ENCODE measurements at places on chromosomes 12 and 14.

DNA sequence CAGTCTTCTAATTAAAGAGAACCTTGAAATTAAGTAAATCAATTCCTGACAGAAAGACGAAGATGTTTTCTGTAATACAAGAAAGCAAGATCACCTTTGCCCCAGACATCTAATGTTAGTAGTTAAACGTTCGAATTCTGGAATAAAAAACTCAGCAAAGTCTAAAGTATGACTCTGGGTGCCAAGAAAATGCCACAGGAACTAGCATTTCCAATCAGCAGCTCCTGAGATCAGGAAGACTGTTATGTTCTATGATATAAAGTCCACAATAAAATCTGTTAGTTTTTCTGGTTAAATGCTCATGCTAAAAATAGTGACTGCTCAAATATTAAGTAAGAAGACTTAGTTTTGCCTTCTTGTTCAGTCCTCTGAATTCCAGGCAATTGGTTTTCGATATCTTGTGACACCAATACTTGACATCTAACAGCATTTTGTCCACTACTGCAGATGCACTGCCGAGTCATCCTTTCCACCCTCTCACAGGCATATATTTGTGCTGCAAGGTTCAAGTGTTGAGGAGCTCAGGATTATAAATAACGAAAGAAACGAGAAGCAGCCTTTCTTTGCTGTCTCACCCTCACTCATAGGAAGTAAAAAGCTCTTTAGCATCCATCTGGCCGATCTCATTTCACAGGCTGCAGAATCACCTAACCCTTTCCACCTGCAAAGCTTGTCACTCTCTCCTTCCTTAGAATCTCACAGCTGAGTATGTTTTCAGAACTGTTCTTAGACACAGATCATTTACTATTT is 32.0 kb downstream of the SSH1 start:
- no peak for DNase-seq

DNA sequence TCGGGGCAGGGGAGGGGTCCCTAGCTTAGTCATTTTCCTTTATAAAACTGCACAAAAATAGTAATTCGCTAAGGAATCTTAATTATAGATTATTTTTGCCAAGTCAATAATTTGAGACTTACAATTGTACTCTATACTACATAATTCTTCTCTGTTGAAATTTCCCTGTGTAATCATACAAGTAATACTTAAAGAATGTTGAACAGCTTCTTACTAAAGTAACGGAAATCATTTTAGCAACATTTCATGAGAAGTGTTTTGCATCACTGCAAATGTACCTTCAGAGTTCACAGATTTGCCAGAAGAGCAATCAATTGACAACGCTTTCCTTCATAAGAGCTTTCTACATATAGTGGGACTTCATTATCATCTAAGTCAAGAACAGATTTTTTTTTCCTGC is 7.9 kb upstream of the GNG2 start:
- DNase-seq, result no peak

- DNase-seq, result no peak
Measured at GRCh38 chr12:88435334-88436076, 144.8 kb downstream of the KITLG start.

DNA sequence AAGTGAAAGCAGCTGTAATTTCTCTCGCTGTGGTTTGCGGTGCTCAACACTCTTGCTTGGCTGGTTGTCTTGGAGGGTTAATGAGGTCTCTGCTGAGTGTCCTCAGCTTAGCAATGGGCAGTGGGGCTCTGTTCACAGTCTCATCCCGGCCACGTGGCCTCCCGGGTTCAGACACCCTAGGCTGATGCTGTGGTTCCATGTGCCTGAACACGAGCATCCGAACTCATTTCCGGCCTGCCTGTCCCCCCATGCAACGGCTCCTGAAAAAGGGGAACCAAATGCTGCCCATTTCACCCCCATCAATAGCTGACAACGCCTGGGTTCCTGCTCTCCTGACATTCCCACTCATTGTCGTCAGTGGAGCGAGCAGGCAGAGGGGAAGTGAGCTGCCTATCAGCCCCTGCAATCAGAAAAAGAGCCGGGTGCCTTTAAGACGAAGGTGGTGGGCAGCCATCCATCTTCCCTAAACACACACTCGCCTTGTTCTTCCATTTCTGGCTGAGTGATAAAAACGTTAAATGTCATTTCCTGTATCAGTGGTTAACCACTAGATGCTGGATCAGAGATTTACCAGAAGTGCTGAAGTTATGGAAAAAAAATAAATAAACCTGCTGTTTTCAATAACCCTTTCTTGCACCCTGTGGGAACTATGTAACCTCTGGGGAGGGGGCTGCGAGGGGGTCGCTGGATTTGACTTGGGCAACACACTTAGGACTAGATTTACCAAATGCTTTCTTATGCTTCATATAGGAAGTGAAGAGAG is 60.3 kb upstream of the BCL2L14 start:
- DNase-seq, result no peak

GRCh38 chr12:116426391-116427136 is 132.6 kb upstream of the MAP1LC3B2 start:
- no peak for DNase-seq

DNA sequence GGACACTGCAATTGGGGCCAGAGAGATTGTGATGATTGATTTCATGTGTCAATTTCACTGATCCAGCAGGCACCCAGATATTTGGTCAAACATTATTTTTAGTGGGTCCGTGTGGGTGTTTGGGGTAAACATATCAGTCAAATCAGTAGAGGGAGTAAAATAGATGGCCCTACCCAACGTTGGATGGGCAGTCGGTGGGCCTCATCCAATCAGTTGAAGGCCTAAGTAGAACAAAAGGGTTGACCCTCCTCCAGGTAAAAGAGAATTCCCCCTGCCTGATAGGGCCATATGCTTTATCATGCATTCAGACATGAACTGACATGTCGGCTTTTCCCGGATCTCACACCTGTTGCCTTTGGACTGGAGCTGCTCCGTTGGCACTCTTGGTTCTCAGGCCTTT is 195.1 kb upstream of the CAND1 start:
- DNase-seq, result no peak

DNA sequence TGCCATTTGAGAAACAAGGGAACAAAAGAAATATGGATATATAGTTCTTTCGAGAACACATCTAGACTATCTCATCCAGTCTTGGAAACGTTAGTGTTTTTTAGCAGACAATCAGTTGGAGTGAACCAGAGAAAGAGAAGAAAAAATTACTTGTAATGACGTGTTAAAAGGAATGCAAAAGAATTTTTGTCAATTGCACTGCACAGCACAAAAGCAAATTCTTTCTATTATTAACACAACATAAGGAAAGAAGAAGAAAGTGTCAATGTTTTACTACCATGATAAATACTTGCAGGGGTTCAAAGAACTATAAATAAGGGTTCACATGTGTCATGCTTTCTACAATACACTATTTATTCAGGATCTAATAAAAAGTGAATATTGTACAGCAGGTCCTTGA is 27.5 kb upstream of the GSG1 start:
- DNase-seq, result no peak

DNA sequence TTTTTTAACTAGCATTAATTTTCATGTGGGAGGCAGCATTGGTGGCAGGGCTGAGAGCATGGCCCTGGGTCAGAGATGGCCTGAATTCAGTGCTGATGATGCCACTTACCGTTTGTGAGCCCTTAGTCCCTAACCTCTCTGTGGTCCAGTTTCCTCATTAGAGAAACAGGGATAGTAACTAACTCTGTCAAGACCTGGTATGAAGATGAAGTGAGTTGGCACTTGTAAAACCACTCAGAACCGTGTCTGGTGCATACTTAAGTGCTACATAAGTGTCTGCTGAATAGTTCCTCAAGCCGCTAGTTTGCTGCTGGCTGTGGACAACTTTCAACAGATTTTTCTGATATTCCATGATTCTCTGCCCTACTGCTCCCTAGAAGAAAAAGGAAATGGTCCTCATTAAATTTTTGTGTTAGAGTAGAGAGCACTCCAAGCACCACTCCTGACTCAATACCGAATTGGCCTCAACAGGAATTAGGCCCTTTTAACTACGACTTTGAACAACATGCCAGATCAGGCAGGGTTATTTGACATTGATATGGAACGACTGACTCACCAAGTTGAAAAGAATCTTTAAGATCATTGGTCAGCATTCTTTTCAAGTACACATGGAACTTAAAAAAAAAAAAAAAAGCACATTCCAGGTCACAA is 250.2 kb downstream of the ANO2 start:
- no peak for DNase-seq

DNA sequence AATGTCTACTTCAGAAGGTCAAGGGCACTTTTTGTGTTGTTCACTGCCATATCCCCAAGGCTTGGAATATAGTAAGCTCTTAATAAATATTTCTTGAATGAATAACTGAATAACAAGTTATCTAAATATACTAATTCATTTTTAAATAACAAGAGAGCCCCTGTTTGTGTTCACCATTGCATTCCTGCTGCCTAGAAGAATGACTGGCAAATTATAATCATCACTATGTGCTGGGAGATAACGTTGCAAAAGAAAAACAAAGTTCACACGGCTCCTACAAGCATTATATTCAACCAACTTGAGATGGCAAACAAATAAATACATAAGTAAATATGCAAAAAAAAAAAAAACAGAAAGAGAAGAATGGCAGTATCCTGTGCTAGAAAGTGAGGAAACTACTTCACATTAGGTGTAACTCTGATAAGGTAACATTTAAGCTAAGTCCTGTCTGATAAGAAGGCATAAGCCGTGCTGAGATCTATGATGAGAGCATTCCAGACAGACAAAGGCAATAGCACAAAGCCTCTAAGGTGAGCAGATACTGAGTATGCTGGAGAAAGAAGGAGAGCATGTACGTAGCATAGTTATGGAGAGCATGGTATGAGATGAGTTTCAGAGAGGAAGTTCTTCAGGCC is 9.2 kb upstream of the TSPAN8 start:
- no peak for DNase-seq

- no peak for DNase-seq
Measured at GRCh38 chr12:78210506-78210860, 379.8 kb downstream of the NAV3 start.

DNA sequence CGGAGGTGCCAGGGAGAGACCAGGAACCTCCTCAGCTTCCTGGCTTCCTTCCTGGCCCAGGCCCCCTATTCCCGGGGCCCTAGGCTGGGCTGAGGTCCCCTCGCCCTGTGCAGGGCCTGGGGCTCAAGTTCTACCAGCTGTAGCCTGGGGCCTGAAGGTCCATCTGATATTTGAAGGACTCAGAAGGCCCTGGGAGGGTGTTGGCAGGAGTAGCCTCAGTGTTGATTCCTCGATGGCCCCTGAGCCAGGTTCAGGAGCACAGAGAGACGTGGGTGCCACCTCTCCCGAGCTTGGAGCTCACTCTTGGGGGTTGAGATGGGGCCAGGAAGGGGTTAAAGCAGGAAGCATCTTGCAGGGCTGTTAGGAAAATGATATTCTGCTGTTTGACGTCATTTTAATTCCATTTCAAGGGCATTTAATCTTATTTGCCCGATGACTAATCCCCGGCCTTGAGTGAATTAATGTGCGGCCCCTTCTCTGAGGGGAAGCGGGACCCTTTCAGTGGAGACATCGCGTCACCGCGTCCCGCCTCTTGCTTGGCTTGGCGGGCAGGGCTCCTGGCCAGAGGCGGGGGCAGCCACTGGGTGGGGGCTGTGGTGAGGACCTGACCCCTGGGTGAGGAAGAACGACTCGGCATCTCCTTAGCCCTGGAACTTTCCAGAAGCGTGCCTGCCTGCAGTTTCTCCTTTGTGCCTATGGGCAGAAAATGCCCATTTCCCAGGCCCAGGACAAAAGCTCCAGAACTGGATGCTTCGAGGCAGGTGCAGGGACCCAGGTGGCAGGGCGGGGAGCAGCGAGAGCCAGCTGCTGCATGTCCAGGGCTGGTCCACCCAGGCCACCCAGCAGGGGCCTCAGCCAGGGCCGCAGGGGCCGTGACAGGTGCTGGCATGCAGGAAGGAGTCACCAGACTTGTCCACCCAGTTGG is 158.3 kb downstream of the KIF26A start:
- no peak for DNase-seq

DNA sequence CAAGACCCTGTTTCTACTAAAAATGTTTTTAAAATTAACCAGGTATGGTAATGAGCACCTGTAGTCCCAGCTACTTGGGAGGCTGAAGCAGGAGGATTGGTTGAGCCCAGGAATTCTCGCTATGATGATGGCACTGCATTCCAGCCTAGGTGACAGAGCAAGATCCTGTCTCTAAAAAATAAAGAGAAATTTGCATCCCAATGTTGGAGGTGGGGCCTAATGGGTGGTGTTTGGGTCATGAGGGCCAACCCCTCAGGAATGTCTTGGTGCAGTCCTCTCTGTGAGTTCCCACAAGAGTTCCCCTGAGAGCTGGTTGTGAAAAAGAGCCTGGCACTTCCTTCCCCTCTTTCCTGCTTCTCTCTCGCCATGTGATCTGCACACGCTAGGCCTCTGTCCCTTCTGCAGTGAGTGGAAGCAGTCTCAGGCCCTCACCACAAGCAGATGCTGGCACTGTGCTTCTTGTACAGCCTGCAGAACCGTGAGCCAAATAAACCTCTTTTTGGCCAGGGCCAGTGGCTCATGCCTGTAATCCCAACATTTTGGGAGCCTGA is 11.3 kb downstream of the ACOT6 start:
- DNase-seq, result no peak

GRCh38 chr12:63149909-63150712 is 890 bp downstream of the AVPR1A start:
- DNase-seq, result no peak

- no peak for DNase-seq
Measured at GRCh38 chr12:47978598-47978873, 15.1 kb downstream of the TMEM106C start.

DNA sequence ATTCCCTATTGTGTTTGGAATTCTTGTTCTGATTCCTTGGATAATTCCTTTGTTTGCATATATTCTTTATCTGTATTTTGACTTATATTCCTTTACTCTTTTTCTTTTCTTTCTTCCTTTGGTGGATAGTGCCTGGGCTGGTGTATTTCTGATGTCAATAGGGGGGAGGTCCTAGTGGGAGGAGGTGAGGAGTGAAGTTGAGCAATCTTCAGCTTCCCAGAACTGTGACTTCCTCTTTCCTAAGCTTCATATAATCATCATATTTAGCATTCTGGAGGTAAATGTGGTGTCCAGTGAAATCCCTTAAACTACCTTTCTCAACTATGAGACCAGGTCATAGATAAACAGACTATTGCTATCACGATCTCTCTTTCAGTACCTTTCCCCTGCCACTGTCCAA is 29.6 kb upstream of the TBPL2 start:
- DNase-seq, result no peak

DNA sequence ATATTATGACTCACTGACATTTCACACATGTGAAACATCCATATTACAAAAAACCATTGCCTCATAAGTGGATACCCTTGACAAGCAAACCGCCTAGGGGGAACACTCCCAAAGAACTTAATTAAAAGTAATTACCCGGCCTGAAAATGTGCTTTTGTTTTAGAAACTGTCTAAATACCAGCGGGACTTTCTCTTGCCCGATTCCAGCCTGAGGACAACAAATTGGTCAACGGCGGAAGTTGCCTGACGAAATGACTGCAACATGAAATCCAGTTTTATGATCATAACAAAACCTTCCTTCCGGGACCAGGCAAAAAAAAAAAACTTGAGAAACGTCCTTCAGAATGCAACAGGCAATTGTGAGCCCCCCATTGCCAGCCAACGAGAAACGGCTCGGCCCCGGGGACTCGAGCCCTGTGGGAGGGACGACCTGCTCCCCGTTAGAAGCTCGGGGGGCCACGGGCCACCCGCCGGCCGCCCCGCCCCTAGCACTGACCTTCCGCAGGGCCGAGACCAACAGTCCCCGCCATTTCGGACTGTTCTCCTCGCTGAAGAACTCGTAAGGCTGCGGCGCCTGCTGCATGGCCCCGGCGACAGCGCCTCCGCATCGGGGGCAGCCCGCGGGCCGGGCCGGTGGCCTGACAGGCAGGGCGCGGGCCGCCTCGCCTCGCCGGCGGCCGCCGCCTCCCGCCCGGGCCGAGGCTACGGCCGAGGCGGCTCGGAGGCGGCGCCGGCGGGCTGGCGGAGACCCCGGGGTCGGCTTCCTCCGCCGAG is 490 bp downstream of the SOS2 start:
- DNase-seq, result peak; percentile 44

Data from activated gamma-delta T cell (primary cell).